AG08395 (cell line): ENCODE measurements at places on chromosomes 4 and X.
A peak's percentile ranks its signal among the peaks of the same experiment; 100 is the strongest.

DNA sequence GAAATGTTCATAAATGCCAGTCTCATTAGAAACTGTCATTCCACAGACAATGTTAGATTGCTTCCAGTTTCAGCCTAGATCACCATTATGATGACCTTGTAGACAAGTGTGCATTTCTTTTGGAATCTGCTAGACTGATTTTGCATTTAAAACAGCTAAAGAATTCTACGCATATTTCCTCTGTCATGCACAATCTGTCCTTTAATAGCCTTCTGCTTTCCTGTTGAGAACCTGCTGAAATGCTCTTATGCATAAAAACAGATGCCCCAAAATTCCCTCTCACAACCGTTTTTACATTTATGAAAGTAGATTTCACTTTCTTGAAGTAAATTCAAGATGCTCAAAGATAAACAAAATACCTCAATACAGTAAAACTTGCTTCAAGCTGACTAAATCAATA, 673.3 kb downstream of the GALNTL6 start:
- DNase-seq, result no peak

- DNase-seq, result no peak
These were observed 163.5 kb upstream of the SPIN4 start for GRCh38 chrX:63514569-63515080.

DNA sequence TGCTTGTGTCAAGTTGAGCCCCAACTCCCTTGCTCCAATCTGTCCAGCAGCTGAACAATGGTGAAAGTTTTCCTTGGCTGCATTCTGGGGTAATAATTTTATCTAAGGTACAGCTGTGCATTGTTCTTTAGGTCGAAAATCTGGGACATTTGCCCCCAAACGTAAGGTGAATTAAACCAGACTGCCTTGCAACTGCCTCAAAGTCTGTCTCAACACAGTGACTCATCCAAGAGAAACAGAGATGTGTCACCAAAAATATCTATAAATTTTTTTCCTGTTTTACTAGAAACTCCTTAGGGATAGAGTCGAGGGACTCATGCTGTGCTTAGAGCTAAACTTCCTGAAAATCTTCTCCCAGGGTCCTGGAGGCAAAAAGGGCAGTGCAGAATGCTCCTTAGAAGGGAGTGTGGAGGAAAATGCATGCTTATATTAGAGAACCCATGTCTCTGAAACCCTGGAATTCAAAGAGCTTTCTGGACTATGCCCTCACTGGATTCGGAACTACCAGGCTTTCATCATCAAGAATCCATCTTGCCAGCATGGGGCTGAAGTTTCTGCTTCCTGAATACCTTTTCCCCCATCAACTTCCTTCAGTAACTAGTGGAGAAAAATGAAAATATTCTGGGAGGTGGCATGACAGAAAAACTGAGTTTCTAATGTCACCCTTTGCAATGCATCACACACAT, 115.7 kb downstream of the PALLD start:
- peak; percentile 57 for DNase-seq

- DNase-seq, result no peak
These were observed 4.1 kb downstream of the AFF1 start for GRCh38 chr4:86938771-86939520.

DNA sequence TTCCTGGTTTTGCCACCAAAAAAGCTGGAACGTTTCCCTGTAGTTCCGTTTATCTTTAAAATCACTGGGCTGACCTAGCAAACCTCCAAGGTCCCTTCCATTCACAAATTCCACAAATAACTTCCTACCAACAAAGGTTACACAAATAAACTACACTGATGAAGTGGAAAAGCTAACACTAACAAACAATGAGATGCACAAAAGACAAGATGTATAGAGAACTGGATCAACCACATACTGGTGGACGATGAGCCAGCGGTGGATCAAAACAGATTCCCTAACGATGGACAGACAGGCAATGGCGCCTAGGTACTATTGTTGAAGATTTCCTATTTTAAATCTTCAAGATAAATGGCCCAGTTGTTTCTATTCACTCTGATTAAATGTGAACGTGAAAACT, 15.5 kb downstream of the AFAP1 start:
- DNase-seq, result no peak

- DNase-seq, result no peak
These were observed 6.5 kb downstream of the UGT2B17 start for GRCh38 chr4:68569466-68570121.

- DNase-seq, result no peak
These were observed 598.2 kb upstream of the BOD1L1 start for GRCh38 chr4:14225688-14226207.

DNA sequence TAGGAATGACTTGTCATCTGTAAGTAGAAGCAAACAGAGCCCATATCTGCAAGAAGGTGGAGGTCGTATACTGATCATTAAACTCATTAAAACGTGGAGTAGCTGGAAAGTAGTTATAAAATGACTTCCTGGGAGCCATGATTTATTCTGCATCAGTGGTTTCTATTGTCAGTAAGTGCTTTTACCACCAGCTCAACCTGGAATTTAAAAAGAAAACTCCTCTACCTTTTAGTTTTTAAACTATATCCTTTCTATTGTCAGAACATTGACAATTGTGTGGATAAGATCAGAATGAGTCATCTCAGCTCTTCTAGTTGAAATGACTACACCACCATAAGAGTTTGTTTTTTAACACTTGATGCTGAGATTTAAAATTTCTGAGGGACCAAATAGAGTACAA, 651.2 kb upstream of the GALNT7 start:
- DNase-seq, result no peak

DNA sequence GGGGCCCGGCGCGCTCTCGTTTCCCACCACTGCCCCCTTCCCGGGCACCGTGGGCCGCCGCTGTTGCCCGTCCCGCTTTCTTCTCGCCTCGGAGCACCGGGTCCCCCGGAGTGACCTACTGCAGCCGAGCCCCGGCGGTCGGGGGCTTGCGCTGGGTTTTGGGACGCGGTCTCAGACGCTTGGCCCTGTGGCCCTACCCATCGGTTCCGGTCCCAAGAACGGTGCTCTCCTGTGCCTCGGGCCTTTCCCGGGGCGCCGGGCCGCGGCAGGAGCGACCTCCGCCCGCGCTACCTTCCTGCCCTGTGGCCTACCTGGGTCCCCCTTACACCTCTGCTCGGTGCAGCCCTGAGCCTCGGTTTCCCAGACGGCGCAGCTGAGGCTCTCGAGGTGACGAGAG, 21.6 kb upstream of the HMX1 start:
- no peak for DNase-seq

GRCh38 chrX:120334151-120334550, 22.9 kb upstream of the TMEM255A start:
- no peak for DNase-seq

- DNase-seq, result no peak
These were observed 1194.6 kb downstream of the ADGRL3 start for GRCh38 chr4:62394766-62395165.

DNA sequence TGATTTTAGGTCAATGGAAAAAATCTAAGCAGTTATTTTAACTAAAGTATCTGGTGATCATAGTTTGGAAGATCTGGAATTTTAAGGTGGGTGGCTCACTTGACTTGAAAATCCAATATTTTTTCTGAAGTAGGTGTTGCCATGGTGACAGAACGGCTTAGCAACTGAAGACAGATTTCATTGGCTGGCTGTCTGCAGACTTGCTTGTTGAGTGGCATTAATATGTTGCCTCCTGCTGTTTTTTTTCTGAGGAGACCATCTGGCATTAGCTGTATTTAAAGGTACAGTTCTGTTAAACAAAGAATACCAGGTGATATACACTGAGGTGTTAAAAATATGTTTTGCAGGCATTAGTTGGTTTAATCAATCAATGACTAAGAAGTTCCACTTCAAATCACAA, 19.8 kb downstream of the CPE start:
- DNase-seq, result no peak

DNA sequence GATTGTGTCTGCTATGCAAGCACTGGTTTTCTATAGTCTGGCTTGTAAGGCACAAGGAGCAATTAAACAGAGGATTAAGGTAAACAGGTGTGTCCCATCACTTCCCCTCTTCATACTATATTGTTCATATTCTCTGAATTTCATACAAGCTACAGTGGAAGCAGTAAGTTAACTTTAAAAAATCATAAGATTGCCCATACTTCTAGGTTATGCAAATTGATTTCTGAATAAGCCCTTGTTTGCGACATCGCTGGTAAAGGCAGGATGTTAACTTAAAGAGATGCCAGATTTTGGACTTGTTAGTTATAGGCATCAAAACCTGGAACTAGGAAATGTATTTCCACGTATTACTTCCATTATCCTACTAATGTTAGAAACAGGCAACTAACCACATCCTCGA, 1.0 kb upstream of the TMEM131L start:
- no peak for DNase-seq

DNA sequence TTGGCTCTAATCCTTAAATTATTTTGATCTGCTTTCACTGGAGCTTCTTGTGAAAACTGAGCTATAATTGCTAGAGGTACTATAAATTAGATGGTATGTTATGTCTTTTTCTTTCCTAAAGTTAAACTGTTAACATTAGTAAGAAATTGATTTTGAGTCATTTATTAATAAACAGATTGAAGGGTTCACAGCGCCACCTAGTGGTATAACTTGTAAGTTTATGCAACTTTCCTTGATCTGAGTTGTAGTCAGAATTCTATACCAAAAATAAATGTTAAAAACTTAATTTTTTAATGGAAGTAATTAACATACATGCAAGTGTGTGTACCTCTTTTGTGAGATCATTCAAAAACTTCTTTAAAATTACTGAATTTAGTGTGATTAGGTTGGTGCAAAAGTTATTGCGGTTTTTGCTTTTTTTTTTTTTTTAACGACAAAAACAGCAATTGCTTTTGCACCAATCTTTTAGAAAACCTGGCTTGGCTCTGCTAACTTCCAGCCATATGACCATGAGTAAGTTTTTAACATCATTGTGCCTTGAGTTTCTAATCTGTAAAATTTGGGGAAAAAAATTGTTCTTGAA, 151.5 kb downstream of the CENPC start:
- peak; percentile 9 for DNase-seq

DNA sequence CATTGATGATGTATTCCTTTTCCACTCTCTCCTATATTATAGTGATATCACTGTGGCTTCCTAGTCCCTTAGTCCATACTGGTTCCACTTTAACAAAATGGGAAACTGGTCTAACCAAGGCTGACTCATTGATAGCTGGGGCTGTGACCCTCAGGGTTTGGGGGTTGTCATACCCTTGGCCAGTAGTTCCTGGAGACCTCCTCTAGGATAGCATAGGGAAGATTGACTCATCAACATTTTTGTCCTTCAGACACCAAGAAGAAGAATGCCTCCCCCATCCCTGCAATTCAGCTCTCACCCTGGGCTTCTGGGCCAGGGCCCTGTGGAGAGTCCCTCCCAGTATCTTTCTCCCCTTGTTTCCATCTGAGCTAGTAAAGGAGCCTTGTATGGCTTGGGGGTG, 68.8 kb upstream of the PRPS1 start:
- no peak for DNase-seq

- DNase-seq, result no peak
These were observed 48.9 kb downstream of the C4orf50 start for GRCh38 chr4:5969336-5969735.

DNA sequence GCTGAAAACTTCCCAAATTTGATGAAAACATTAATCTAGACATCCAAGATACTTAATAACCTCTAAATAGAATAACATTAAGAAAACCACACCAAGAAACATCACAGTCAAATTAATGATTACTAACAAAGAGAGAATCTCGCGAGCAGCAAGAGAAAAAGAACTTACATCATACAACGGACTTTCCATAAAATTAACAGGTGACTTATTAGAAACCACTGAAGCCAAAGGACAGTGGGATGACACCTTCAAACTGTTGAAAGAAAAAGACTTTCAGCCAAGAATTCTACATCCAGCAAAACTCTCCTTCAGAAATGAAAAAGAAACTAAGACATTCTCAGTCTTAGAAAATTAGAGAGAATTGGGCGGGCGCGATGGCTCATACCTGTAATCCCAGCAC, 232.0 kb downstream of the SNCA start:
- no peak for DNase-seq

DNA sequence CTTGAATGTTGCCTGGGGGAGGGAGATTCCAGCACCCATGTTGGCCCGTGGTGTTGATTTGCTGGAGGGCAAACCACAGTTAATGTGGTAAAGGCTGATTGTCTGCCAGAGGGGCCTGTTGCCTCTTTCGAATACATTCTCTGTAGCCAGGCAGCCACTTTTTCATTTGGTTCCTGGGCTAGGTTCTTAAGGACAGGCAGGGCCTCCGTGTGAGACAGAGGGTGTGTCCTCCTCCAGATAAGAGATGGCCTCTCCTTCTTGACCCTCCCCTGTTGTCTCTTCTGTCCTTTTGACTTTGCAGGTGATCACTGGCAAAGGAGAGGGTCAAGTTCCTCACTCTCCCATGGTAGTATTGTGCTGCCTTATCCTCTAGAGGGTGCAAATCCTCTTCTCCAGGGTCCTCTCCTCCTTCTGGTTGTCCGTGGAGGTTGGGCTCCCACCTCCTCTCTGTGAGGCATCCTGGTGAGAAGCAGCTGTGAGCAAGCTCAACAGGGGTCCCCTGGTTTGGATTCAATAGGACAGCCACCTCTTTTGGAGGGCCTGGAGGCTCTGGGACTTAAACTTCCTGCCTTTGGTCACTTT, 44.9 kb downstream of the ZNF182 start:
- no peak for DNase-seq

DNA sequence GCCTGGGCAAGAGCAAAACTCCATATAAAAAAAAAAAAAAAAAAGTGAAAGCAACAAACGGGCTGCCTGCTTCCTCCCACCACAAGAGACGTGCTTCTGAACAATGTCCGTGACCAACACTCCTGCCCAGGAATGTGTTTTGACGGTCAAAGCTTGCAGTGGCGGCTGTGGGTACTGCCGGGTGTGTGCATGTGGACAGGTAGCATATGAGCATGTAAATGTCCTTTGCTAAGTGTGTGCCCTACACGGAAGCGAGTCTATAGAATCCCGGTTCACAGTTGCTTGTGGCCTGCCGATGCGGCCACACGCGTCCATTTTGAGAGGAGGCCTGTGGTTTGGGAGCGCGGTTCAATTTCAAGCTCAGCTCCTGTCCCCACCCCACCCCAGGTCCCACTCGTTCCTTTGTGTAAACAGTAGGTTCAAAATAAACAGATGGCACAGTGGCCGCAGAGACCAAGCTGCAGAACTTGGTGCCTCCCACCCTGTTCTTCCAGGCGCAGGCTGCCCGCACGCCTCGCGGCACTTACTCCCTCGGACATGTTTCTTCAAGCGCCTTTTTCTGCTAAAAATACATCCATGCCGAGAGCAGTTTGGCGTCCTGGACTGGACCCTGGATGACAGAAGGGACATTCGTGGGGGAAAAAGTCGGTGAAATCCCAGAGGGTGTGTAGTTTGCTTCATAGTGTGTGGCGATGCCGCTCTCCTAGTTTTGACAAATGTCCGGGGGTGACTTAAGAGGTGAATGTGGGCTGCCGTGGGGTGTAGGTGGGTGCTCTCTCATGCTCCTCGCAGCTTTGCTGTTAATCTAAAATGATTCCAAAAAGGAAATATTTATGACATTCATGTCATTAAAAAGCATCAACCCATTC, 11.5 kb upstream of the NKX1-1 start:
- DNase-seq, result no peak
